ENCODE measurements at places on chromosomes 1 and 21. TPM values are rescaled to one million over a fixed set of nuclear protein-coding genes. Genes with fewer than 3 reads are reported as not detected.

Gene CFAP45
- 0.93 TPM for total RNA-seq

Gene GUCA2B
- total RNA-seq: not detected

Gene ATP6V1G3
- total RNA-seq: not detected

Gene MNDA
- total RNA-seq: 36.8 TPM

Gene SPATA45
- not detected for total RNA-seq

DNA sequence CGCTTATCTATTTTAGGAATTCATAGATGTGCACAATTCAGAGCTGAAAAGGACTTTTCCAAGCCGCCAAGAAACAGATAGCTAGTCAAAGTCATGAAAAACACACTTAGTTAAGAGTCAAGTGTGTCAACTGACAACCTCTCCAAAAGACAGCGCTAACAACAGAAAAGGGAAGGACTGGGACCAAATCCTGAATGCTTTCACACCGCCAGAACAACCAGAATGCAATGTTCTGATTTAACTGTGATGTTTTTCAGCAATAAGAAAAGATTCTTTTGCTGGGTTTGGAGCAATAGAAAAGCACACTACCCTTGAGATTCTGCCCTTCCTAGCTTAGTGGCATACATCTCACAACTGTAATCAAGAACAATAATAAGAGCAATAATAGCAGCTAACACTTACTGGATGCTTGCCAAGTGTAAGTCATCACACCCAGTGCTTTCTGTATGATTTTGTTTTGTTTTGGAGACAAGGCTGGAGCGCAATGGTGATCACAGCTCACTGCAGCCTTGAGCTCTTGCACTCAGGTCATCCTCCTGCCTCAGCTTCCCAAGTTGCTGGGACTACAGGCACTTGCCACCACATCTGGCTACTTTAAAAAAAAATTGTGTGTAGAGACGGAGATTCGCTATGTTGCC is 33.9 kb upstream of the SDC3 start:
- H3K27me3 ChIP-seq: no peaks in the 10 kb centered on the region
- H3K4me3 ChIP-seq: no peak overlapping the region
- peaks cover 38% of the 10 kb centered on the region for H3K36me3 ChIP-seq
- H3K27ac ChIP-seq: no peak overlapping the region
- no peak for DNase-seq
- H3K4me1 ChIP-seq: no peaks in the 10 kb centered on the region

DNA sequence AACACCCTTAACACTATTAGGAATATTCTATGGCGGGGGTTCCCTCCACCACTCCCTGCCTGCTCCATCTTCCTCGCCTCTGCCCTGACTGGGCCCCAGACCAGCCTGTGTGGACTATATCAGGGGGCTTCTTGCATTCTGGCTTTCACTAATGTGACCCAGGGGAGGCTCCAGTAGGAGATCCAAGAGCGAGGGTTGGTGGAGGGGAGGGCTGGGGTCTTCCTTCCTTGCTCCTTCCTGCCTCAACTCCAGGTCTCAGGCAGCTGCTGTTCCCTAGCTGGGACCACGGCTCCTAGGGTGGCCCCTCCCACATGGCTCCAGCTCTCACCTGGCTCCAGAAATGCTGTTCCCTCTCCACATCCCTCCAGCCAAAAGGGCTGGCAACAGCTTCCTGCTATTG is 257.4 kb downstream of the MATN1 start:
- no peaks in the 10 kb centered on the region for H3K4me1 ChIP-seq
- H3K27me3 ChIP-seq: no peaks in the 10 kb centered on the region
- no peak overlapping the region for H3K27ac ChIP-seq

DNA sequence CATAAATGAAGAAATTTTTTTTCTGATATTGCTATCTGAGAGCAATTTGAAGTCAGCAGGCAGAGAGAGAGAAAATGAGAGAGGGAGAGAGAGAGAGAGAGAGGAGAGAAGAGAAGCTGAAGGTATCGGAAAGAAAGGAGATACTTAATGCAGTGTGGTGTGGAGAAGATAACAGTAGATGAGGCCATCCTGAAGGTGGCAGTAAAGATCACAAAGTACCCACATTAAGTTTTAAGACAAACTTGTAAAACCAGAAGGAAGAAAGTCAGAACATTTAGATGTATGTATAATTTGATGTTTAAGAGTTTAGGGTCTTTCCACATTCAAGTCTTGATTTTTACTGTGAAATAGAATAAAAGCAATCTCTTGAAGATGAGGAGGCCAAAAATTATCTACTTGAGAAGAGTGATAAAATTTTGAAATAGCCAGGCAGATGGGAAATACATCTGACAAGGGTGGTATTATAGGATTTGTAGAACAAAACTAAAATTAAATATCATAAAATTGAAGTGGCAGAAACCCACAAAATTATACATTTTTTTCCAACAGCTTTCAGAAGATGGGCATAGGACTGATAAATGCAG is 1753.4 kb downstream of the MRPL39 start:
- H3K27me3 ChIP-seq: no peaks in the 10 kb centered on the region

DNA sequence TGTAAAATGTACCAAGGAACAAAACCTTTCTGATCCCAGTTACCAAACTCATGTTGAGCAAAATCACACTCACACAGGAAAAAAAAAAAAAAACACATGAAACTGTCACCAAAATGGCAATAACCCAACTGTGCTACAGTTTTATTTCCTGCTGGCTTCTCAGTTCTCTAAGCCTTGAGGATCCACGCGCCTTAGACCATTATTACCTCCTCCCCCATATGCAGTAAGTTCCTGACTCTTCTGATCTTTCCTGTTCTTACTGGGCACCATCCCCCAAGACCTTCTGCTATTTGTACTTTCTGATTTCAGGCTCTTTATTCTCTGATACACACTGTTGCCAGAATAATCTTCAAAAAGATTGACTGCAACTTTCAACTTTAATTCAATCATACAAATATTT is 79.6 kb downstream of the SLC45A1 start:
- H3K27ac ChIP-seq: peak overlapping the region; percentile 87
- DNase-seq: peak; percentile 73
- H3K36me3 ChIP-seq: no peaks in the 10 kb centered on the region
- no peaks in the 10 kb centered on the region for H3K27me3 ChIP-seq
- H3K4me1 ChIP-seq: peaks cover 48% of the 10 kb centered on the region

DNA sequence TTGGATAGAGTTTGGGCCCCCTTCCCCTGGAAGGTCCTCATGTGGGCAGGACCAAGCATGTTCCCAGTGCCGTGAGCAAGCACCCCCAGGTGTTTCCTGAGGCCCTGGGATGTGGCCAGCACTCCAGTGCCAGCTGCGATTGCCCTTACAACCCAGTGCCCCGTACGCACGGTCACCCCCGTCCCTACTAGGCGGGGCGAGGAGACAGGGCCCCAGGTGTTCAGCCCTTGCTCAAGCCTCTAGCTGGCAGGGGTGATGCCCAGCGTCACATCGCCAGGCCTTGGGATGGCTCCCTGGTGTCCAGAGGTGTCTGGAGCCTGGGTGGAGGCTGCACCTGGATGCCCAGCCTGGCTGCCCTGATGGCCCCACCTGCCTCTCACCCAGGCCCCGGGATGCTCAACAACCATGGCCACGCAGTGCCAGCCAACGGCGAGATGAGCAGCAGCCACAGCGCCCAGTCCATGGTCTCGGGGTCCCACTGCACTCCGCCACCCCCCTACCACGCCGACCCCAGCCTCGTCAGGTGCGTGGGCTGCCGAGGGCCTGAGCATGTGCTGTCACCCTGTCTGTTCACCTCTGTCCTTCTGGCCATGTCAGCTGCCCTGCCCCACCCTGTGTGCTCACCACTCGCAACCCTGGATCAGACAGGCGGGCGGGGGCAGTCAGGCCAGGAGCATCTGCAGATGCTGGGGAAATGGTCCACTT is 21.6 kb upstream of the CCDC27 start:
- H3K36me3 ChIP-seq: peaks cover 35% of the 10 kb centered on the region
- H3K27ac ChIP-seq: no peak overlapping the region
- H3K4me1 ChIP-seq: no peaks in the 10 kb centered on the region
- H3K4me3 ChIP-seq: no peak overlapping the region
- DNase-seq: no peak

DNA sequence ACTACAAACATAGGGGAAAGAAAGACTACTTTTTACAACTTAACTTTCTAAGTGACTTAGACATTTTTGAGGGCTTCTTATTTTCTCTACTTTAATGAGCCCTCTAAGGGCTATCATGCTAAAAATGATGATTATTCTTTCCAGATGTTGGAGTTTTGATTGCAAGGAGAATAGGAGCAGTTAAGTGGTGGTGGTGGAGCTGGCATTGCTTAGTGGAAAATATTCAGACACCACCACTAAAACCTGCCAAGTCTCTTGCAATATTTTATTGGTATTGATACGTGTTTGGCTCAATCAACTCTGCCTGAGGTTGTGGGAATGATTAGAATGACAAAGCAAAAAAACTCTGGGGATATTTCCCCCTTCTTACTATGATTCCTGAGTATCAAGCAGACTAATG is 82.6 kb upstream of the PTGFR start:
- H3K27me3 ChIP-seq: no peaks in the 10 kb centered on the region
- DNase-seq: no peak
- H3K27ac ChIP-seq: no peak overlapping the region
- no peaks in the 10 kb centered on the region for H3K36me3 ChIP-seq
- H3K4me1 ChIP-seq: no peaks in the 10 kb centered on the region
- H3K4me3 ChIP-seq: no peak overlapping the region

DNA sequence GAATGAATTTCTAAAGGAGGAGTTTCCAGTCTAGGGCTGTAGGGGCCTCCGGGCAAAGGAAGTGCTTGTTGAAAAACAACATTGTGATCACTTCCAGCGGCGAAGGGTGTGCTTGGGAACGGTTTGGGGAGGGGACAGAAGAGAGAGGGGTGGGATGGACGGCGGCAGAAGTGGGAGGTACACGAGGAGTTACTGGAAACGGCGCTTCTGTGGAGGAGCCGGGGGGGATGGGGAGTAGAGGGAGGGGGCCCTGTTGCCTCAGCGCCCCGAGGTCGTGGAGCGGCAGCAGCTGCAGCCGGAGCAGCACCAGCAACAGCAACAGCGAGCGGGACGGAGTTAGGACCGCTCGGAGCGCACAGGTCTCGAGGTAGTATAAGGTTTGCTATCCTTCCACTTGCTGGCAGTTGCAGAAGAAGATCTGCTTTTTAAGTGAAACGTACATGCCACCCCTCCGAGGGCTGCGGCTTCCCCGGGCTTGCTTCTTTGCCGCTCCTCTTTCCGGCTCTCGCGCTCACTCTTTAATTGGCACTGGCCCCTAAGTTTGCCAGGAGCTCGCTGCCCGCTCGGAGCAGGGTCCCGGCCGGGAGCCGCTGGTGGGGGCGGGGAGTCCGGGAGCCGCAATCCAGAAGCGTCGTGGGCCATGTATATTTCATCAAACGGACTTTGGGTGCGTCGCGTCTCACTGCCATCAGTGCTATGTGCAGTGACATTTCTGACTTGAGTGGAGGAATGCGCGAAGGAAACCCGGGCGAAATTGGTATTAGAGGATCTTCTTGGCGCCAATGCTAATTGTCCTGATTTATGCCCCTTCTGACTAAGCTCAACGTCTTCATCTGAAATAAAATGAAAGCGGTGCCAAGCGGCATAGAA is 771 bp upstream of the NTNG1 start:
- H3K27ac ChIP-seq: no peak overlapping the region
- H3K4me3 ChIP-seq: peak overlapping the region; percentile 59
- no peak for DNase-seq
- no peaks in the 10 kb centered on the region for H3K36me3 ChIP-seq
- peaks cover 3% of the 10 kb centered on the region for H3K27me3 ChIP-seq

DNA sequence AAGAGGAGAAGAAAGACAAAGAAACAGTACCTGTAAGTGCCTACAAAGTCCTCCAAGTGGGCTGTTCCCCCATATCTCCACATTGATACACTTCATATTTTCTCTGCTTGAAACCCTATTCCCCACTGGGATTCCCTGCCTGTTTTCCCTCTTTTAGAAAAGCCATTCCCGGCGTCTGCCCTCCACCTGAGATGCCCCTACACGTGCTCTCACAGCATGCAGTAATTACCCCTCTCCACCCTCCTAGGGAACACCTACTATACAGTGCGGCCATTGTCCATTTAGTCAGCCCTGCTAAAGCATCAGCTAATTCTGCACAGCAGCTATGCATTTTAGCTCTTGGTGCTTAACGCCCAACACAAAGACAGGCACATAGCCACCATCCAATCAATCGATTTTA is 135.7 kb upstream of the TIAM1 start:
- no peak overlapping the region for H3K27ac ChIP-seq
- H3K4me3 ChIP-seq: no peak overlapping the region
- H3K4me1 ChIP-seq: no peaks in the 10 kb centered on the region

GRCh38 chr1:220511785-220512184 is 16.2 kb upstream of the MARK1 start:
- H3K27me3 ChIP-seq: no peaks in the 10 kb centered on the region
- no peaks in the 10 kb centered on the region for H3K4me1 ChIP-seq
- DNase-seq: no peak

GRCh38 chr1:202631076-202631923 is 79.0 kb downstream of the SYT2 start:
- no peak overlapping the region for H3K4me3 ChIP-seq
- no peak overlapping the region for H3K27ac ChIP-seq
- H3K27me3 ChIP-seq: no peaks in the 10 kb centered on the region
- H3K4me1 ChIP-seq: peaks cover 21% of the 10 kb centered on the region
- H3K36me3 ChIP-seq: no peaks in the 10 kb centered on the region

- H3K4me1 ChIP-seq: no peaks in the 10 kb centered on the region
- H3K27ac ChIP-seq: no peak overlapping the region
- H3K36me3 ChIP-seq: no peaks in the 10 kb centered on the region
Measured at GRCh38 chr1:228804640-228805413, 69.5 kb downstream of the RHOU start.

- H3K27me3 ChIP-seq: no peaks in the 10 kb centered on the region
- H3K4me3 ChIP-seq: no peak overlapping the region
- peak; percentile 47 for DNase-seq
- H3K36me3 ChIP-seq: no peaks in the 10 kb centered on the region
- no peak overlapping the region for H3K27ac ChIP-seq
Measured at GRCh38 chr21:31136891-31137290, 98.6 kb upstream of the KRTAP19-8 start.

DNA sequence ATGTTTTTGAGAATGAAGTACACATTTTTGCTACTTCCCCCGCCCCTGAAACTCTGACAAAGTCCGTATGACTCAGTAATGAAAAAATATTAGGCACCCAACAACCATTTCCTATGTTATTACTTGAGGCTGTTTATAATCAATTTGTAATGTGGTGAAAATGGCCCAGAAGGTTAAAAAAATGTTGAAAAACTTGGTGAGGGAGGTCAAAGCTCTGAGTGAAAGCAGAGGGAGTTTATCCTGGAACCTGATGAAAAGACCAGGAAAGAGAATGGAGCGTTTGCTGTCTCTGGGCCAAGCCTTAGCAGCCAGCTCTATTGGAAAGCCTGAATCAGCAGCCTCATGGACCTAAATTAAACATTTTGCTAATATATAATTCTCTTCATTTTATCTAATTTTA is 367.7 kb upstream of the NEGR1 start:
- H3K4me1 ChIP-seq: no peaks in the 10 kb centered on the region
- DNase-seq: no peak
- no peak overlapping the region for H3K27ac ChIP-seq
- no peaks in the 10 kb centered on the region for H3K27me3 ChIP-seq

- no peak overlapping the region for H3K27ac ChIP-seq
- no peaks in the 10 kb centered on the region for H3K27me3 ChIP-seq
Measured at GRCh38 chr1:153553830-153554541, 4.9 kb upstream of the S100A3 start.

- no peak overlapping the region for H3K27ac ChIP-seq
- H3K4me3 ChIP-seq: no peak overlapping the region
- no peaks in the 10 kb centered on the region for H3K4me1 ChIP-seq
- DNase-seq: no peak
Measured at GRCh38 chr1:20165522-20165951, 20.4 kb upstream of the UBXN10 start.

Measured in GM12878 (cell line).